ENCODE measurements at places on chromosomes 5 and 9. TPM values are rescaled to one million over a fixed set of nuclear protein-coding genes. Genes with fewer than 3 reads are reported as not detected.

The FGD3 gene
- total RNA-seq: under 0.01 TPM

The DPYSL3 gene
- total RNA-seq: 126 TPM

The SOWAHA gene
- under 0.01 TPM for total RNA-seq

The PRRC1 gene
- 96.0 TPM for total RNA-seq

The PRDM9 gene
- not detected for total RNA-seq

The SHC3 gene
- 11.7 TPM for total RNA-seq

The ANKRD18B gene
- total RNA-seq: not detected

The PTPN3 gene
- under 0.01 TPM for total RNA-seq

The PROB1 gene
- total RNA-seq: 3.9 TPM

The TGFBI gene
- 496 TPM for total RNA-seq

The SPATA31C2 gene
- under 0.01 TPM for total RNA-seq

The CLIC3 gene
- total RNA-seq: 43.2 TPM

The TXNDC8 gene
- total RNA-seq: not detected

The SEMA6A gene
- 2.2 TPM for total RNA-seq

The QRFP gene
- not detected for total RNA-seq

The IFNA13 gene
- total RNA-seq: not detected

The SEC24A gene
- 47.9 TPM for total RNA-seq

The PAEP gene
- total RNA-seq: not detected

The SLC6A7 gene
- total RNA-seq: under 0.01 TPM

The NKD2 gene
- total RNA-seq: 2.2 TPM

Measured in fibroblast of villous mesenchyme (primary cell).